ENCODE measurements at places on chromosomes 11 and 22.

- DNase-seq, result no peak
Measured at GRCh38 chr11:66231561-66231960, 36.9 kb upstream of the RAB1B start.

DNA sequence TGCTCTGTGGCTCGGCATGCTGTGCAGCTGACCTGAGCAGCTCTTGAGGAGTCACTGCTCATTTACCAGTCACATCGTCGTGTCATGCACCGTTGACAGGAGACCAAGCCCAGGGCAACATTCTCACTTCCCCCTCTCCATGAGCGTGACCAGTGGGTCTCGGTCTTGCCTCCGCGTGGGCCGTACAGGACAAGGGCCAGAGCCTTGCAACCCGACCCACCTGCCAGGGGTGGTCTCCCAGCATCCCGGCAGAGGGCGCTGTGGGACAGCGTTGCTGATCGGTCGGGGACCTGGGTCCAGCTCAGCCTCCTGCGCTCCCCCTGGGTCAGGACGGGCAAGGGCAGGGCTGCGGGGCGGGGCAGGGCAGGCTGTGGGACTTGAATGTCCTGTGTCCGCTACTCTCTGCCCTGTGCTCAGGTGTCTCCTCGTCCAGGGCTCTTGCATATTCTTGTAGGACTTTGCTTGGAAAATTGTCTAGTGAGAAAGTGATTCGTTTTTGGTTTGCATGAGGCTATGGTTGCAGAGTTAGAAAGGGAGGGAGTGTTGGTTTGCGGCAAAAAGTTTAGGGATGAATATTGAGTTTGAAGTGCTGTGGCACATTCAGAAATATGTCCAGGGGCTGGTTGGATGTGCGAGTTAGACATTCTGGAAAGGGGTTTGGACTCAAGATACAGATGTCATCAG, 16.2 kb downstream of the EIF4G2 start:
- DNase-seq, result peak; percentile 73

DNA sequence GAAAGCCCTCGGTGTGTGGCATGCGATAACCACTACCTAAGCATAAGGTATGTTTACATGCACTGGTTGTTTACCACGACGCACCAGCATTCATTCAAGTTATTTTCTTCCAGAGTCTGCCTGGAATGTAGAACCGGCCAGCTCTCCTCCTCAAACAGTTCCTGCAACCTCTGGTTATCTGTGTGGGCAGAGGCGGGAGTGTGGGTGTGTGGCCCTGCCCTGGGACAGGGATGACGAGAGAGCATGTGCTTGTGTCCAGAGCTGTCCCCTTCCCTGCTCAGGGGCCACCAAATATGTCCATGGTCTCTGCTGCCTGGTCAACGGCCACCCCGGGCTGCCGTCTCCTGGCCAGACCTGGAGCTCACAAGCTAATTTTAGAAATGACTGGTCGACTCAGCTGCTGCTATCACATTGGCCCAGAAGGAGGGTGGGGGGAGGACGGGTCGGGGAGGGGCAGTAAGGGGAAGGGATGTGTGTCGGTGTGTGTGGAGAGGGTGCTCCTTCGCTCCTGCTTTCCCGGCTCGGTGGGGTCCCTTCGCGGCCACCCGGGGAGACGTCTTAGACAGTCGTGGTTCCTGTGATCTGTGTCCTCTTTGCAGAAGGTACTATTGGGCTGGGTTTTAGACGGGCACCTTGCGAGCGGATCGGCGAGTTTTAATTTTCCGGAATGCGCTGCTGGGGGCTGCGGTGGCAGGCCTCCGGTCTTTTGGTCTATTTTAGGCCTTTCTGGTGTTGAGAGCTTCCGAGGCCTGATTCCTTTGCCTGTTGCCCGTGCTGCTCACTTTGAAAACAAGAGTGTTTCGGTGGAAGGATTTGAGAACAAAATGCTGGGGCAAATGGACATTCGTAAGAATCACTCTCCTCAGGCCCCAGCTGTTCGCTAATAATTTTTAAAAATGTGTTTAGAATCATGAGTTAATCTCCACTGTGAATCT, at the start of gene MYO18B:
TSS of gene MYO18B (plus strand) at position 497 of the 935 bp plus-strand sequence. CDS start 18,905 bp downstream, outside the sequence.
- no peak for DNase-seq

GRCh38 chr11:120681434-120682331, 170.1 kb downstream of the GRIK4 start:
- no peak for DNase-seq

DNA sequence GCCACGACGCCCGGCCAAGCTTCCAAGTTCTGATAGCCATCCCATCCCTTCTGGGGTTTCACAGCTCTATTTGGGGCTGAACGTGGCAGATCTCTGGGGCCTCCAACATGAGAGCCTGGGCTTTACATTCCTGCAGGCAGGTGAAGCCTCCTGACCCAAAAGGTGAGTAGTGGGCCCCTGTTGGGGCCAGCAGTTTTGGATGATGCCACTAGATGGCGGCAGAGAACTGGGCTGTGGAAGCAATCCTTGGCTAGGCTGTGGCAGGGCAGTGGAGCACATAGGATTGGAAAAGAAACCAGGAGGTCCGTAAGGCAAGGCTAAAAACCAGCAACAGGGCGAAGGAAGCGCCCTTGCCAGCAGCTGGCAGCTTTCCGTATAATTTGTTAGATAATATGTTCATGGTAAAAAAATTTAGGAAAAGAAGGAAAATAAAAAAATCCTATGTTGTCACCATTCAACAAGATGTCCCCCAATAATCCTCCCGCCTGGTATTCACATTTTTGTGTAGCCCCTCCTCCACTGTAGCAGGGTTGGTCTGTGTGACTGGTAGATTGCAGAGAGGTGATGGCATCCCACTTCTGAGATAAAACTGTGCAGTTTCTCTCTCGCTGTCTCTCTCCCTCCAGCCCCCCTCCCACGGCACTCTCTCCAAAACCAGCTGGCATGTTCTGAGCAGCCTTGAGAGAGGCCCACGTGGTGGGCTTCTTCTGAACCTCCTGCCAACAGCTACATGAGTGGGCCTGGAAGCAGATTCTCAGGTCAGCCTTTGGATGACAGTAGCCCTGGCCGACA, 43.6 kb upstream of the OR4B1 start:
- DNase-seq, result peak; percentile 37

- no peak for DNase-seq
Measured at GRCh38 chr22:21003782-21004181, 1.9 kb upstream of the THAP7 start.

DNA sequence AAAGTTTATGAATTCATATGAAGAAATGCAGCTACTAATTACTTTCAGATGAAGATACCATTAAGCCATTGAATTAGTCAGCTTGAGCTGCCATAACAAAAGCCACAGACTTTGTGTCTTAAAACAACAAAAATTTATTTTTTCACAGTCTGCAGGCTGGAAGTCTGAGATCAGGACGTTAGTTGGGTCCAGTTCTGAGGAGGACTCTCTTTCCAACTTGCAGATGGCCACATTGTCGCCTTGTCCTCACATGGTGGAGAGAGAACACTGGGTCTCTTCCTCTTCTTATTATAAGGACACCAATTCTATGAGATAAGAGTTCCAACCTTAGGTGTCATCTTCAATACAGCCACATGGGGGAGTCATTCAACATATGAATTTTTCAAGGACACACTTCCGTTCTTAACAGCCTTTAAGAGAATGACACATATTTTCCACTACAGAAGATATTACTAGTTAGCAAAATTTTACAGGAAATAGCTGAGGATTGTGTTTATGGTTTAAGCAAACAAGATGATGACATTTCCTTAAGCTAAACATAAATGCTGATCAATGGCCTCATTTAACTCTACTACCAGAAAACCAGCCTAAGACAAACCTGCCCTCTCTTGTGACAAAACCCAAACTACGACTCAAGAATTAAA, 56.0 kb downstream of the DCUN1D5 start:
- DNase-seq, result peak; percentile 41

GRCh38 chr22:46040471-46041465, 63.8 kb upstream of the WNT7B start:
- DNase-seq, result no peak

DNA sequence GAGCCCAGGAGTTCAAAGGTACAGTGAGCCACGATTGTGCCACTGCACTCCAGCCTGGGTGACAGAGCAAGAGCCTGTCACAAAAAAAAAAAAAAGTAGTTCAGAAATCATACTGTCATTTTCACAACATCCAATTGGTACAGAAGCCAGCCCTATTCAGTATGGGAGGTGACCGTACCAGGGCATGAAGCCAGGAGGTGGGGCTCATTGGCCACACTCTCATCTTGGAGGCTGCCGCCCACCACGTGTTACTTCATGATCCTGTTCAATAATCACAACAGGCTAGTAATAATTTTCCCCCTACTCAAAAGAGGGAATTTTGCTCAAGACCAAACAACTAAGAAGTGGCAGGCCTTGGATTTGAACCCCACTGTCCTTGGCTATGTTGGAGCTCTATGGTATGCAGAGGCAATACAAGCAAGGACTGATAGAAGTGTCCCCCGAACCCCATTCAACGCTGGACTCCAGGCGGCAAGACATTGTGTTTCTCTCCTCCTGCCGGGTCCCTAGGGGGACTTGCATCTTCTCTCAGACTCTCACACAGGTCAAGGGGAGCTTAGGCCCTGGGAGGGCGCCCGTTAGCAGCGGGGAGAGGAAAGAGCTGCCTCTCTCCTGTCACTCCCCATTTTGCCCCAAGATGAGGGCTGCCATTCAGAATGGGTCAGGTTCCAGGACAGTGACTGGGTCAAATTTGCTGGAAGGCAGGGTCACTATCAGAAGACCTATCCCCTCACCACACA, 40.2 kb upstream of the EMID1 start:
- no peak for DNase-seq

- no peak for DNase-seq
Measured at GRCh38 chr11:72081821-72082453, 1.3 kb downstream of the LRRC51 start.

DNA sequence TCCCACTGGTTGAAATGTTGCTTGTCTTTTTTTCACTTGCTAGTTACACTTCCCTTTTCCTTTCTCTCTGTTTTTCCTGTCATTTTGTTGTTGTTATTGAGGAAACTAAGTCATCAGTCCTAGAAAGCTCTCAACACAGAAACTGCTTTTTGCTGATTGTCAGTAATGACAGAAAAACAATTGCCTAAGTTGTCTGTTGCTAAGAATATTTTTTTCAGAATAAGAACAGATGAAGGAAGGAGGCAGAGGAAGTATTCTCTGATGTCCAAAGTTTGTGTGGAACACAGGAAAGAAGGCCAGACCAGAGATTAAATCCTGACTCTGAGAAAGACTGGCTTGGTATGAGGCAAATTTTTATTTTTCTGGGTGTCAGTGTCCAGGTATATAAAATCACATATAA, 163.3 kb downstream of the CASP12 start:
- no peak for DNase-seq

- DNase-seq, result no peak
Measured at GRCh38 chr11:44364596-44364995, 54.7 kb upstream of the ALX4 start.

DNA sequence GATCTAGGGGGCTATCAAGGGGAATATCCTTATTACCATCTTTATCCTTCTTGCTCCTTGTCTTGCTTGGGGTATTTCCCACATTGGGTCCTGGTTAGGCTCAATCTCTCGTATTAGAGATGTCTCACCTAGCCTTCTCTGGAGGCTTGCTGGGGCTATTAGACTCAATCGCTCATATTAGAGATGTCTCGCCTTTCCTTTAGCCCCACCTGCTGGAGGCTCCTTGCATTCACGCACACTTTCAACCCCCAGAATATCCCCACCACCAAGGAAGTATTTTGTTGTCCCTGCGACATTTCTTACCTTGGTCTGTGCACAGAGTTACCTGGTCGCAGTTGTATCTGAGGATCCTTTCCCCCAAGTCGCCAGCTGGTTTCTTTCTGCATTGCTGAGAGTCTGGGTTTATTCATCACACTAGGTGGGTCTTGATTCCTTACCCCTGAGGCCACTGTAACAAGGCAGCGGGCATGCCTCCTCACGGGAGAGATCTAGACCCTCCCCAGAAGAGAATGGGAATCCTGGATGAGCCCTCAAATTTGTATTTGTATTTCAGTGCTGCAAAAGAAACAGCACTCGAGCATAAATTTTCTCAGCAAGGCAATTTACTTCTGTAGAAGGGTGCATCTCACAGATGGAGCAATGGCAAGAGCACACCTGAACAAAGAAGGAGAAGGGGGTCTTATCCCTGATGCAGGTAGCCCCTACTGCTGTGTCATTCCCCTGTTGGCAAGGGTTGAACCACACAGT, 15.9 kb upstream of the HYLS1 start:
- no peak for DNase-seq

DNA sequence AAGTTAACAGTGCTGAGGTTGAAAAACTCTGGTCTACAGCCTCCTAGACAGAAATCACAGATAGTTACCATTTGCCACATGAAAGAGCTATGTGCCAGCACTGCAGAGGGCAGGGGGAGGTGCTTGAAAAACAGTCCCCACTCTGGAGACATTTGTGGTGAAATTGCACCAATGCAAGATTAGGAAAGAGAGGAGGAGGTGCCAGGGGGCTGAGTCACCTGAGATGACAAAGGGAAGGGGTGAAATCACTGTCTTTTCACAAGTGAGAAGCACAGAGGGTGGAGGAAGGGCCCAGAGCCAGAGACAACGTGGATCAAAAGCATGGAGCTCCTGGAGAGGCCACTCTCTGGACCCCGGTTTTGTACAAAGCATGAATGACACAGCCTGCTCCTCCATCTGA, 196.3 kb downstream of the BUD13 start:
- no peak for DNase-seq

- DNase-seq, result no peak
Measured at GRCh38 chr11:68354148-68354872, 41.9 kb downstream of the LRP5 start.

- no peak for DNase-seq
Measured at GRCh38 chr11:1445741-1446445, 40.7 kb downstream of the MOB2 start.

DNA sequence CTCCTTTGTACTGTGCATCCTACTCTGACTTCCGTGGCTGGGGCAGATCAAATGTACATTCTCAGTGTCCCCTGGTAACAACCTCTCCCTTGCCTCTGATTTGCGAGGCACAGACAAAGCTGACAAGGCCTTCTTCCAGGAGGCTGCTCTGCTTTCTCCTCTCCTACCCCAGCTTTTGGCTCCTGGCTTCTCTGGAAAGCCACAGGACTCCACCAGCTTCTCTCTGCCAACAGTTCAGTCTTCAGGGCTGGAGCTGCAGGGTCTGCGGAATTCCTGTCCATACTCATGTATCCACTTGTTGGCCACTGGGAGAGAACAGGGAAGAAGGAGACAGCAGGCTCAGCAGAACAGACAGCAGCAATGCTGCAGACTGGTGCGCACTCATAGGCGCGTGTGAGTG, 44.4 kb downstream of the P4HA3 start:
- DNase-seq, result no peak

DNA sequence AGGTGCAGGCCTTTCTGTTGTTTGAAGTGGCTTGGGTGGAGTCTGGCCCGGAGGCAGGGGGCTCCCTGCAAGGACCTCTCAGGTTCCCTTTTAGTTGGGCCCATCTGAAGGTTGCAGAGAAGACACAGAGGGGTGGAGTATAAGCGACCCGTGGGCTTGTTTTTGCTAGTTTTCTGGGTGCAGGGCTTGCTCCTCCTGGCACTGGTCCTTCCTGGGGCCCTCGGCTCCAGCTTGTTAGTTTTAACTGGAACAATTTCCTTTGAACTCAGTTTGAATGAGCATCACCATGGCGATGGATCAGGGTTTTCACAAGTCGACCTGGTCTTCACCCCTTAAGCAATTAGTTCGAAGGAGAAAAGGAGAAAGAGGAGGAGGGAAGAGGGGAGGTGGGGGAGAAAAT, 28.5 kb upstream of the OAF start:
- no peak for DNase-seq

Data from activated T-helper 2 cell treated with anti-CD3 and anti-CD28 coated beads, Interferon-gamma antibody, Interleukin-2, Interleukin-4, amounts not matched to agents 10 μg/mL and 5 μg/mL and 100 μg/mL, durations not matched to agents 14 hours and 24 hours and 36 hours (primary cell).